Breast epithelium (tissue), 4 donors: ENCODE measurements at places on chromosomes 7 and 10. TPM values are rescaled to one million over a fixed set of nuclear protein-coding genes. Genes with fewer than 3 reads are reported as not detected.
A peak's percentile ranks its signal among the peaks of the same experiment; 100 is the strongest.

GRCh38 chr7:33646891-33647391, 258.4 kb upstream of the BMPER start:
- no peak overlapping the region for H3K27ac ChIP-seq
- H3K36me3 ChIP-seq, result no peaks in the 10 kb centered on the region
- no peak for DNase-seq
- H3K4me3 ChIP-seq, result no peak overlapping the region

DNA sequence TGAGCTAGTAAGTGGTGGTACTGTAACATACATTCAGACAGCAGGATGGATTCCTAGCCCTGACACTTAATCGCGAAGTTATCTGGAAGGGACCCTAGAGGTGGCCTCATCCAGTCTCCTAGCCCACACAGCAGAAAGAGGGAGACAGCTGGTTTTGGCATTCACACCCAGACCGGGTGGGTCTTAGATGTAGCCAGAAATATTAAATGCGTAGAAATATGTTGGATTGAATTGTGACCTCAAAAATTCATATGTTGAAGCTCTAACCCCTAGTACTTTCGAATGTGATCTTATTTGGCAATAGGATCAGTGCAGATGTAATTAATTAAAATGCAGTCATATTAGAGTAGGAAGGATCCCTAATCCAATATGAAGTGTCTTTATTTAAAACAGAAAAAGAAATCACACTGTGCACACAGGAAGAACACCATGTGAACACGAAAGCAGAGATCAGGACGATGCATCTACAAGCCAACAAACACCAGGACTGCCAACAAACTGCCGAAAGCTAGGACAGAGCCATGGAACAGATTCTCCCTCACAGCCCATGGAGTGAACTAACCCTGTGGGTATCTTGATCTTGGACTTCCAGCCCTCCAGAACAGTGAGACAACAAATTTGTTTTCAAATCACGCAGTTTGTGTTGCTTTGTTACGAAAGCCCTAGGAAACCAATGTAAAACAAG, 2.9 kb upstream of the XPNPEP1 start:
- DNase-seq, result no peak
- H3K36me3 ChIP-seq, result no peaks in the 10 kb centered on the region
- no peak overlapping the region for H3K4me3 ChIP-seq
- no peaks in the 10 kb centered on the region for H3K4me1 ChIP-seq

The FHIP2A gene
- 31.0 TPM for total RNA-seq

DNA sequence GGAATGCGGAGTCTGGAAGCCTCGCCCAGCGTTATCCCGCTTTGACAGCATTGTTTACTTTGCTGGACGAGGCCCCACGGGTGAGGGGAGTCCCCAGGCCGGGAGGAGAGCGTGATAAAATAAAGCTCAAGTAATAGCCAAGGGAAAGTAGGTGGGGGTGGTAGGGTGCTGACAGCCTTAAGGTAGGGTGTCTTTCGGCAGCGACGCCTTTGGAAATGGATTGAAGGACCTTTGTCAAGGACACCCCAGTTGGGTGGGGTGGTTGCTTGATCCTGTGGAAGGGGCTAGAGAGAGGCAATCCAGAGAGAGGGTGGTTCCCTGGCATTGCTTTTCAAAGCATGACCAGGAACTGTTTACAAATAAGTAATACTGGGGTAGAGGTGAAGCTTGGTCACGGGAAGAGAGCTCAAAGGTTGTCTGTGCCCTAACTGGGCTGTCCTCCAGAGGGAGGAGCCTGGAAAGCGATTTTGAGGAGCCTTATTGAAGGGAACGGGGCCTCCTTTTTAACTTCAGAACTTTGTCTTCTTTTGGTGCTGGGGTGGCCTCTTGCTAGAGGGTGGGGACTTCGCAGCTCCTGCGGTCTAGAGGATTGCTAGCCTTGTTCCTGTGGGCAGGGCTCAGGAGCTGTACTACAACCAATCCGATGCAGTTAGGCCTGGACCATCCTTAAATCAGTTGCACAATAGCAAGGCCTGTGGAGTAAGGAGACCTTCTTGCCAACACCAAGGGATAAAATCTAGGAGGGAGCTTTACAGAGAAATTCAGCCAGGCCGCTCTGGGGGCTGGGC, 1.3 kb downstream of the EIF4EBP2 start:
- peak overlapping the region; percentile 99 for H3K4me3 ChIP-seq
- no peaks in the 10 kb centered on the region for H3K36me3 ChIP-seq
- H3K27ac ChIP-seq, result peak overlapping the region; percentile 97
- peak; percentile 93 for DNase-seq
- peaks cover 6% of the 10 kb centered on the region for H3K4me1 ChIP-seq
- no peaks in the 10 kb centered on the region for H3K27me3 ChIP-seq

DNA sequence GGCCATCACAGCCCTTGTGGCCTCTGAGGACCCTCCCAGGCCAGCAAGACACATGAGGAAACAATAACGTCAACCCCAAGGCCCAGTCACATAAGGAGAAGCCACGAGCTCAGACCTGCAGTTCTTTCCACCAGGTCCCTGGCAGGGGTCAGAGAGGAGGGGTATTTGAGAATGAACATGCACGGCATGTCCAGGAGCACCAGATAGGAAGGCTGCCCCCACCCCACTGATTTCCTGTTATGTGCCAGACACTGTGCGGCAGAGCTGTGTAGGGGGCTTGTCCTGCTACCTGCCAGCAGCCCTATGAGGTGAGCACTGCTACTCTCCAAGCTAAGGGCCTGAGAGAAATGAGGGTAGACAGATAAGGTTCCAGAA, 40.7 kb upstream of the ZMIZ1 start:
- no peaks in the 10 kb centered on the region for H3K27me3 ChIP-seq
- H3K4me3 ChIP-seq, result no peak overlapping the region
- H3K36me3 ChIP-seq, result no peaks in the 10 kb centered on the region
- H3K27ac ChIP-seq, result no peak overlapping the region
- no peaks in the 10 kb centered on the region for H3K4me1 ChIP-seq

DNA sequence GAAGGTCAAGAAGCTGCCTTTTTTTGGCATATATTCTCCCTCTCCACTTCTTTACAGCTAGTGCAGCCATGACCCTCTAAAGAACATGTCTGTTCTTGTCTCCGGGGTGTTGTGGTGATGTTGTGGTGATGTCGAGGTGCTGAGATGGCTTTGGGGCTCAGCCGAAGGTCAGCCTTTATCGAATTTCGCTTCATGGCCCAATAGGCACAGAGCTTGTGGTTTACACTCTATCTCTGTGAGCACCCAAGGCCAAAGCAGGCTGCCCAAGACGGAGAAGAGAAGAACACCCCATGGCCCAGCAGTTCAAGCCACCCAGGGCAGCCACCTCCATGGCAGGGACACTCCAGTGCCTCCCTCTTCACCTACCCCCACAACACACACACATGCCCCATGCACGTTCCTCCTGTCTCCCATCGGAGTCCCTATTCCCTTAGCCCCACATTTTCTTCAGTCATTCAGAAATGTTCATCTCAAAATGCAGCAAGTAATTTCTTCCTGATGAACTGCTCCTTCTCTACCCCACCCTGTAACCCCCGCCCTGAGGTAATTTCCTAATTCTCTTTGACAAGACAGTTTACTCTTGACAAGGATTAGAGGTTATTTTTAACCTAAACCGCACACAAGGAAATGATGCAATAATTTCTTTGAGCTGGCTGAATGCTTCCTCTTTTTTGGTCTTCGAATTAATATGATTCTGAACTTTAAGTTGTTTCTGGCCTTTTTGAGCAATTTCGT, 18.6 kb upstream of the ADRB1 start:
- H3K4me1 ChIP-seq, result no peaks in the 10 kb centered on the region
- H3K27me3 ChIP-seq, result no peaks in the 10 kb centered on the region
- no peak for DNase-seq
- no peak overlapping the region for H3K4me3 ChIP-seq
- no peak overlapping the region for H3K27ac ChIP-seq

DNA sequence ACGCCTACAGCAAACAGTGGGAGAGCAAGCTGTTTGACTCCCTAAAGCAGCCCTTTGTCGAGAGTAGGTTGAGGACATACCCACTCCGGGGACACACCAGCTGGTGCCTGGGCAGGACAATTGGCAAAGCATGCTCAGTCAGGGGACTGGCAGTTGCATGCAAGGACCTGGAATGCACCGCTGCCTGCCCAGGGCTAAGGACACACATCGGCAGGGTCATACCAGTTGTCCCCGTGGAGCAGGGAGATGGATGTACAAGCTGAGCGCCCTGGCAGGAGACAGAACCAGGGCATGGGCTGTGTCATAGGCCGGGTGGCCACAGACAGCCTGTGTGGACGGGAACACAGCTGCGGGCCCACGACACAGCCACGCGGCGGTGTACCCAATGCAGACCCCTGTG, 18.3 kb upstream of the ELN start:
- DNase-seq, result no peak
- no peak overlapping the region for H3K27ac ChIP-seq
- no peaks in the 10 kb centered on the region for H3K27me3 ChIP-seq
- no peaks in the 10 kb centered on the region for H3K4me1 ChIP-seq
- no peak overlapping the region for H3K4me3 ChIP-seq
- H3K36me3 ChIP-seq, result no peaks in the 10 kb centered on the region

GRCh38 chr7:26853788-26854393, 10.5 kb downstream of the SKAP2 start:
- DNase-seq, result no peak
- no peaks in the 10 kb centered on the region for H3K27me3 ChIP-seq
- H3K27ac ChIP-seq, result no peak overlapping the region
- H3K36me3 ChIP-seq, result no peaks in the 10 kb centered on the region

The MYOF gene
- 130 TPM for total RNA-seq

GRCh38 chr7:145497911-145498525, 618.6 kb upstream of the CNTNAP2 start:
- no peaks in the 10 kb centered on the region for H3K36me3 ChIP-seq
- no peaks in the 10 kb centered on the region for H3K27me3 ChIP-seq
- H3K4me1 ChIP-seq, result no peaks in the 10 kb centered on the region
- no peak overlapping the region for H3K27ac ChIP-seq

DNA sequence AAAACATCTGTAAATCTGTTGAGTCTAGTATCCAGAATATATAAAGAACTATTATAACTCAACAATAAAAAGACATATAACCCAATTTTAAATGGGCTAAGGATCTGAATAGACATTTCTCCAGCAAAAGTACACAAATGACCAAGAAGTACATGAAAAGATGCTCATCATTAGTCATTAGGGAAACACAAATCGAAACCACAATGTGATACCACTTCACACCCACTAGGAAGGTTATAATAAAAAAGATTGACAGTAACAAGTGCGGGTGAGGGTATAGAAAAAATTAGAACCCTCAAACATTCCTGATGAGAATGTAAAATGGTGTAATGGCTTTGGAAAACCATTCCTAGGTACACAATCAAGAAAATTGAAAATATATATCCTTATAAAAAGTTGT, 4.1 kb downstream of the XPNPEP1 start:
- no peak overlapping the region for H3K4me3 ChIP-seq
- no peaks in the 10 kb centered on the region for H3K27me3 ChIP-seq
- DNase-seq, result no peak
- H3K4me1 ChIP-seq, result peaks cover 3% of the 10 kb centered on the region
